Caco-2 (cell line): ENCODE measurements at places on chromosomes 5 and 9. TPM values are rescaled to one million over a fixed set of nuclear protein-coding genes. Genes with fewer than 3 reads are reported as not detected.

DNA sequence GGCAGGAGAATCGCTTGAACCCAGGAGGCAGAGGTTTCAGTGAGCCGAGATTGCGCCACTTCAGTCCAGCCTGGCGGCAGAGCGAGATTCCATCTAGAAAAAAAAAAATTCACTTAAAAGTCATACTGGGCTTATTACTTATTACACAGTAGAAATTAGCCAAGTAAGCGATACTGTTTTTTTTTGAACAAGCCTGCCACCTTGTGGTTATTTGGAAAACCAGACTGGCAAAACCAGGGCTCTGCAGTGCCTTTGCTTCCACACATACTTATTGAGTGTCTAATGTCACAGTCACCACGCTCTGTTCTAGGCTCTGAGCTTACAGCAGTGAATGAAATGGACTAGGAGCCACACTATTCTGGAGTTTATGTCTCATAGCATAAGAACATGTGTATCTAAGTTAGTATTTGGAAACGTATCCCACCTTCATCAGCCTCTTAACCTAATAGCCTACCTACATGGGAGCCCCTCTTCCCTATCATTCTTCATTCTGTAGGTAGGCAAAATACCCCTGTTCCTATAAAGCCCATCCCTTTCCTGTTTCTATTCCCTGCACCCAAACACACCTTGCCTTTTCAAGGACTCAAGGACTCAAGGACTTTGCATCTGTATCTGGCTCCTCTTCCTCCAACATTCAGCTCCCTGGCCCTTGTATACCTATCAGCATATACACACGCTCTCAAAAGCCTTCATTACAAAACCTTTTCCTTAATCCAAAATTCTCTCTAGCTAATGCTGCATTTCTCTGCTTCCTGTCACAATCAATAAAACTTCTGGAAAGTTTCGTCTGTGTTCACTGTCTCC lies 13.9 kb upstream of the BASP1 start:
- H3K4me3 ChIP-seq: no peak overlapping the region
- no peak overlapping the region for H3K27ac ChIP-seq
- no peaks in the 10 kb centered on the region for H3K36me3 ChIP-seq
- no peaks in the 10 kb centered on the region for H3K4me1 ChIP-seq

DNA sequence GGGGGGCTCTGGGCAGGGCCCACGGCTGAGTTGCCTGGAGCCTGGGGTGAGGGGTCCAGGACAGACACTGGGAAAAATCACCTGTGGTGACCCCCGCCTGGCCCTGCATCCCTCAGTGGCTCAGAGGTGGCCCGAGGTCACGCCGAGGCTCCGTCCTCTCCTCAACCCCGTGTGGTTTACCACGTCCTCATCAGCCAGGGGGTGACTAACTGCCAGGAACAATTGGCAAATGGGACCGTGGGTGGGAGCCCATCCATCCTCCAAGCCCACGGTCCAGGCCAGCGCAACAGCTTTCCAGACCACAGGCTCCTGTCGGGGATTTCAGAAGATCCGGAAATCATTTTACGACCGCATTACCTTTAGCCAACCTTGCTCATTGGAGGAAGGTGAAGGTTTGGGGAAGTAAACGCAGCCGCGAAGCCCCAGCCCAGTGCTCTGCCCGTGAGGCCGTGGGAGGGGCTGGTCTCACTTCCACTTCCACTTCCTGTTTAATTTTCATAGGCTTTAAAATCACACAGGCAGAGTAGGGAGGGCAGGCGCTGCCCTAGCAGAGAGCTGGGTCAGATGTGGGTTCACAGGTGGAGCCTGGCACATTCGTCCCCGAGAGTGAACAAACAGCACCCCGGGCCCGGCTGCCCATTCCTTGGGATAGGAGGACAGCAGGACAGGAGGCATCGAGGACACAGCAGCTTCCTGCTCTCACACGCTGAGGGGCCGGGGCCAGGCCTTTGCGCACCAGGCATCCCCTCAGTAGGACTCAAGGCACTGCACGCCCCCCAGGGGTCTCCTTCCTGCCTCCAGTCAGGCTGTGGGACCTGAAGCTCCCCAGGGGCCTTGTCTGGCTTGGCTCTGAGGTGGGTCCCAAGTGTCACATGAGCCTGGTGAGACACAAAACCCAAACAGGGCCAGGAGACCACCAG lies 19.8 kb upstream of the SLC9A3 start:
- no peak overlapping the region for H3K4me3 ChIP-seq
- H3K4me1 ChIP-seq: peaks cover 10% of the 10 kb centered on the region
- H3K27me3 ChIP-seq: no peaks in the 10 kb centered on the region
- no peak overlapping the region for H3K27ac ChIP-seq
- DNase-seq: peak; percentile 30

DNA sequence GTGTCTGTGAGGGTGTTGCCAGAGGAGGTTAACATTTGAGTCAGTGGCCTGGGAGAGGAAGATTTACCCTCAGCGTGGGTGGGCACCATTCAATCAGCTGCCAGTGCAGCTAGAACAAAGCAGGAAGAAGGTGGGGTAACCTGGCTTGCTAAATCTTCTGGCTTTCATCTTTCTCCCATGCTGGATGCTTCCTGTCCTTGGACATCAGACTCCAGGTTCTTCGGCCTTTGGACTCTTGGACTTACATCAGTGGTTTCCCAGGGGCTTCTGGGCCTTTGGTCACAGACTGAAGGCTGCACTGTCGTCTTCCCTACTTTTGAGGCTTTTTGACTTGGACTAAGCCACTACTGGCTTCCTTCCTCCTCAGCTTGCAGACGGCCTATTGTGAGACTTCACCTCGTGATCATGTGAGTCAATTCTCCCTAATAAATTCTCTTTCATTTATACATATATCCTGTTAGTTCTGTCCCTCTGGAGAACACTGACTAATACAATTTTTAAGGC lies 38.1 kb downstream of the PBX3 start:
- no peak for DNase-seq
- H3K27me3 ChIP-seq: no peaks in the 10 kb centered on the region
- H3K36me3 ChIP-seq: no peaks in the 10 kb centered on the region

DNA sequence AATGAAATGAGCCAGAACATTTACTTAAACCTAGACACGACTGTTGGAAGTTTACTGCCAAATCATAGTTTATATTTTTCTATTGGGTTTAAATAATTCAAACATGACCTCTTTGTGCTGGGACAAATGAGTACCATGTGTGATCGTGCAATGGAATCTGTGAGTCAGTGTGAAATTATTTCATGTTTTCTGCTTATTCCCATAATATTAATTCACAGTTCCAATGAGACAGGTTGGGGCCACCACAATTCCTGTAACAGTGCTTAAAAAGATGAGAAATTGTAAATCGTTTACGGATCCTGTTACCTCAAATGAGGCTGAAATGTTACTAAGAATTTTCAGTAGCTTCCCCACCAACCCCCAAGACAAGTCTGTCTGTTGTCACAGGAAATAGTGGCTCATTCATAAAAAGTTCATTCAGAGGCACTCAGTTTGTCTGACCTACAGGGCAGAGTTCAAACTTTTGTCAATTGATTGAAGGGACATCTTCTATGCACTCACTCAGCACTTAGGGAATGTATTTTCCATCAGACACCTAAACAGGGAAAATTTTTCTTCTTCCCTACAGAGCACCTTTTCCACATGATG lies 563.9 kb upstream of the ADAMTS16 start:
- no peaks in the 10 kb centered on the region for H3K27me3 ChIP-seq
- H3K4me1 ChIP-seq: no peaks in the 10 kb centered on the region
- H3K27ac ChIP-seq: no peak overlapping the region
- H3K36me3 ChIP-seq: no peaks in the 10 kb centered on the region
- H3K4me3 ChIP-seq: no peak overlapping the region

The ARL14EPL gene
- not detected in 2 replicates for total RNA-seq

DNA sequence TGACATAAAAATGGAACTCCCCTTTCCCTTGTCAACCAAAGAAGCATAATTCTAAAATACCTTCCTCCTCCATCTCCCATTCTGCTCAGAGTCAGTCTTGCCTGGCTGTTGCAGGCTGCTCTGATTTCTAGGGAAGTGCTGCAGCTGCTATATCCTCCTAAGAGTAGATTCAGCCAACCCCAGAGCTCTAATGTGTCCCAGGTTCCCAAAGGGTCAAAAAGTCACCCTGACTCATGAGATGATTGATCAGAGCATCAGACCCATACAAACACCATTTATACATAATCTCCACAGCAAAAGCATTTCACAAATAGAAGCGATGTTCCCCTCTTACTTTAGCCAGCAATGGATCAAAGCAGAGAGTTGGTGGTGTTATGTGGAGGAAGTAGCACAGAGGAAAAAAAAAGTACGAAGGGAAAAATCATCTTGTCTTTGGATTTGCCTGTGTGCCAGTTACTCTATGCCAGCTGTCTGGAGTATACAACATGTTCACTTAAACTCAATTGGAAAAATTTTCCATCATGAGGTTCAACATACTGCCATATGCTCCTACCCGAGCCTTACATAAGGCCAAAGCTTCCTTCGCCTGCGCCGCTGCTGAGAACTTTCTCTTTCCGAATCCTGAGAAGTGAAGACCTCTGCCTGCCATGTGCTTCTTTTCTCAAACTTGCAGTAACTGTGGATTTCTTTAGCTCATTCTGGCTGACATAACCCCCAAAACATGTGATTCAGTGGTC lies 258.0 kb downstream of the TLE4 start:
- no peak for DNase-seq
- no peaks in the 10 kb centered on the region for H3K36me3 ChIP-seq
- H3K27ac ChIP-seq: no peak overlapping the region
- no peaks in the 10 kb centered on the region for H3K27me3 ChIP-seq

The FAM221B gene
- total RNA-seq: not detected in 2 replicates

GRCh38 chr9:132854832-132855231 lies 23.3 kb downstream of the AK8 start:
- no peak overlapping the region for H3K4me3 ChIP-seq
- no peak for DNase-seq
- no peak overlapping the region for H3K27ac ChIP-seq
- no peaks in the 10 kb centered on the region for H3K4me1 ChIP-seq

The ROR2 gene
- total RNA-seq: 0.68 and 0.95 TPM in 2 replicates

The ADAMTSL1 gene
- total RNA-seq: not detected in 2 replicates

DNA sequence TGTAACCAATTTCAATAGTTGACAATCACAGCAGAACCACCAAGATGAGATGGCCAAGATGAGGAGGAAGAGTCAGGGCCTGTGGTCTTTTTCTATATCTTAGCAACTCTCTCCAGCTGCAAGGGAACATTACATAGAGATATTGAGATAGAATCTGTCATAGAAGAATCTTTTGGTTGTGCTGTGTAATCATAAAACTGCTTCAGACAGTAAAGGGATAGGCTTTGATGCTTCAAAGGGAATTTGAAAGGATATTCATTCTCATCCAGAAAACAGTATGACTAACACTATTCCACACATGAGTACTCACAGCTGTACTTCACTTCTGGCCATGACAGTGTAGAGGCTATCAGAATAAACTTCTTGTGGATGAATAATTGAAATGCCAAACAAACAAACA lies 145.9 kb downstream of the YIPF5 start:
- no peak for DNase-seq
- H3K27ac ChIP-seq: no peak overlapping the region
- H3K36me3 ChIP-seq: no peaks in the 10 kb centered on the region

GRCh38 chr5:29263915-29264351 lies 1929.6 kb upstream of the CDH6 start:
- H3K4me1 ChIP-seq: no peaks in the 10 kb centered on the region
- H3K27me3 ChIP-seq: no peaks in the 10 kb centered on the region
- H3K36me3 ChIP-seq: no peaks in the 10 kb centered on the region
- H3K4me3 ChIP-seq: no peak overlapping the region
- no peak overlapping the region for H3K27ac ChIP-seq

- DNase-seq: no peak
- H3K4me3 ChIP-seq: no peak overlapping the region
- no peaks in the 10 kb centered on the region for H3K36me3 ChIP-seq
- H3K27me3 ChIP-seq: no peaks in the 10 kb centered on the region
Observed at GRCh38 chr5:35919191-35919590, 19.2 kb downstream of the CAPSL start.

DNA sequence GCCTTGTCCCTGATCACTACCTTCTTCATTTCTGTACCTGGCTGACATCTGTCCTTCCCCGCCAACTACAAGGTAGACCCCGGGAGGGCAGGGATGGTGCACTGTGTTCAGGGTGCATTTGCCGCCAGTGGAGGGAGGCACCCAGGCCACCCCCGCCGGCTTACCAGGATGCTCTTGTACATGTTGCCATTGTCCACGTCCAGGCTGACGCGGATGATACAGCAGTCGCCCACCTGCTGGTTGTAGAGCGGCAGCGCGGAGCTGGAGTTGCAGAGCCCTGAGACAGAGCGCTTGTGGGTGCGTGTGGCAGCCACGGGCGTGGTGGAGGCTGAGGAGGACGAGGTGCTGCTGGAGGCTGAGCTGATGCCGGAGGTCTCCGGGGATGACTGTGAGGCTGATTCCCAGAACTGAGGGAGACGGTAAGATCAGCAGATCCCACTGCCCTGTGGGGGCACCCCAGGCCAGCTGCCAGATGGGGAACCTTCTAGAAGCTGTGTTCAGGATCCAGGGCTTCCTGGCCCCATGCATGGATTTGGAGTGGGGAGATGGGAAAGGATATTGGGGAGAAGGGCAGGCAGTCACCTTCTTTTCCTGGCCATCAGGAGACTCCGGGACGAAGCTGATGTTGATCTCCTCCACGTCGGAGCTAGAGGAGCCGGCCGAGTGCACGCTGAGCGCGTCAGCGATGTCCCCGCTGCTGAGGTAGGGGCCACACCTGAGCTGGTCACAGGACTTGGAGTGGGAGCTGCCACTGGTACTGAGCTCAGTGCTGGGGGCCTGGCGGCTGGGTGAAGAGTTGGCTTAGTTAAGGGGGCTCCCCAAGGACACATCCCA lies 19.5 kb downstream of the RALGDS start:
- peaks cover 5% of the 10 kb centered on the region for H3K36me3 ChIP-seq
- no peaks in the 10 kb centered on the region for H3K4me1 ChIP-seq
- DNase-seq: peak; percentile 34
- H3K27me3 ChIP-seq: no peaks in the 10 kb centered on the region
- H3K4me3 ChIP-seq: no peak overlapping the region

- H3K4me3 ChIP-seq: no peak overlapping the region
Observed at GRCh38 chr5:9516591-9516990, 29.3 kb downstream of the SEMA5A start.

DNA sequence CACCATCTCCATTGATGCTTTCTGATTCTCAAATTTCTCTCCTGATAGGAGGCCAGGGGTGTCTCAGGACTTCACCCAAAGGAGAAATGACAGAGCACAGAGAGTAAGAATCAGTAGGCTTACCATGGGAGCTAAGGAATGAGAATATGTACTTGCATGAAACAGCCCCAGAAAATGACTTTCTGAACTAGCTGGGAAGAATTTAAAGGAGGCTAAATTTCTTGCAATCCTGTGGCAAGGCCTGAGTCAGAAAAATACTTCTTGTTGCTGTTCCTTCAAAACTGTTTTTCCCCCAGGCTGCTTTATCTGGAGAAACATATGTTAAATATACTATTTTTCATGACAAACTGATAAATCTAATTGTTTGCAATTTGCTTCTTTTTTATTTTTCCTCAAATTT lies 53.4 kb upstream of the FBXL7 start:
- no peak overlapping the region for H3K4me3 ChIP-seq
- no peaks in the 10 kb centered on the region for H3K4me1 ChIP-seq
- no peaks in the 10 kb centered on the region for H3K36me3 ChIP-seq
- H3K27ac ChIP-seq: no peak overlapping the region
- H3K27me3 ChIP-seq: no peaks in the 10 kb centered on the region

- H3K36me3 ChIP-seq: no peaks in the 10 kb centered on the region
- no peak overlapping the region for H3K4me3 ChIP-seq
- no peaks in the 10 kb centered on the region for H3K27me3 ChIP-seq
Observed at GRCh38 chr9:79390077-79390698, 181.6 kb upstream of the TLE4 start.

The CYFIP2 gene
- 10.2 and 14.3 TPM in 2 replicates for total RNA-seq

- no peak overlapping the region for H3K27ac ChIP-seq
- no peaks in the 10 kb centered on the region for H3K36me3 ChIP-seq
- H3K4me1 ChIP-seq: no peaks in the 10 kb centered on the region
- H3K4me3 ChIP-seq: no peak overlapping the region
Observed at GRCh38 chr9:81455462-81456219, 233.7 kb downstream of the TLE1 start.
